ENCODE measurements at places on chromosomes 3 and 15. TPM values are rescaled to one million over a fixed set of nuclear protein-coding genes. Genes with fewer than 3 reads are reported as not detected.

The GHRL gene
- 0.25 TPM for total RNA-seq

The TRMT10C gene
- total RNA-seq = 23.9 TPM

The TRPM1 gene
- not detected for total RNA-seq

The SH3GL3 gene
- 0.11 TPM for total RNA-seq

The SPESP1 gene
- 3.2 TPM for total RNA-seq

The DTX3L gene
- 15.5 TPM for total RNA-seq

The CPLX3 gene
- not detected for total RNA-seq

The LEO1 gene
- total RNA-seq = 34.4 TPM

The FBLN2 gene
- total RNA-seq = 18.0 TPM

The RAB27A gene
- total RNA-seq = 13.8 TPM

The MUSTN1 gene
- 0.50 TPM for total RNA-seq

The ITIH3 gene
- 0.12 TPM for total RNA-seq

The GOLGA6L9 gene
- total RNA-seq = 1.8 TPM

The DOCK3 gene
- 0.12 TPM for total RNA-seq

The CPN2 gene
- total RNA-seq = not detected

The CADM2 gene
- total RNA-seq = not detected

The BTD gene
- total RNA-seq = 13.1 TPM

The SKOR1 gene
- 0.12 TPM for total RNA-seq

The C3orf22 gene
- total RNA-seq = not detected

The LEKR1 gene
- total RNA-seq = 1.3 TPM

Data from uterine smooth muscle cell (primary cell).